ENCODE measurements at places on chromosomes 6 and 20.
A peak's percentile ranks its signal among the peaks of the same experiment; 100 is the strongest.

DNA sequence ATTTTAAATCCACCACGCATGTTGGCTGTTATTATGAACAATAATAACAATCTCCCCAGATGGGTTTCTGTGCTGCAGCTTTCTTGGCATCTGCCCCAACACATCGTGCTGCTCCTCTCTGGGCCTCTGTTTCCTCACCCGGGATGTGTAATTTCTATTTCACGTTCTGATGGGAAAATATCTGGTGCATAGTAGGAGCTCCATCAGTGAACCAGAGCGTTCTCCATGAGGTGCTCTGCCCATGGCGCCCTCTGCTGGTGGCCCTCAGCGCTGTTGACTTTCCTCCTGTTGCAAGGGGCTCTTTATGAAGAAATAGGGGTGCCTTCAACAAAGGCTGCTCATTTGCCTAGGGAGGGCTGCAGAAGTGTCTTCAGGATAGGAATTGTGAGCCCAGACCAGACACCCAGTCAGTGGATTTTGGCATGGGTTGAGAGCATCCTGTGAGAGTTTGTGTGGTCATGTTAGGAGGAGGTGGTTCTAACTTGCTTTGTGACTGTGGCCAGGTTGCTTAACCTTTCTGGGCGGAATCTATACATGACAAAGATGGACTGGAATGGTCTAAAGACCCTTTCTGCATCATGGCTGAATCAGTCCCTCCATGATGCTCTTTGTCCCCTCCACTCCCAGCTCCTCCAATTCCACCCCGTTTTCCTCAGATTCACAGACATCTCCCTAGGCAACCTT, 8.1 kb downstream of the SCRT2 start:
- DNase-seq: peak; percentile 51

DNA sequence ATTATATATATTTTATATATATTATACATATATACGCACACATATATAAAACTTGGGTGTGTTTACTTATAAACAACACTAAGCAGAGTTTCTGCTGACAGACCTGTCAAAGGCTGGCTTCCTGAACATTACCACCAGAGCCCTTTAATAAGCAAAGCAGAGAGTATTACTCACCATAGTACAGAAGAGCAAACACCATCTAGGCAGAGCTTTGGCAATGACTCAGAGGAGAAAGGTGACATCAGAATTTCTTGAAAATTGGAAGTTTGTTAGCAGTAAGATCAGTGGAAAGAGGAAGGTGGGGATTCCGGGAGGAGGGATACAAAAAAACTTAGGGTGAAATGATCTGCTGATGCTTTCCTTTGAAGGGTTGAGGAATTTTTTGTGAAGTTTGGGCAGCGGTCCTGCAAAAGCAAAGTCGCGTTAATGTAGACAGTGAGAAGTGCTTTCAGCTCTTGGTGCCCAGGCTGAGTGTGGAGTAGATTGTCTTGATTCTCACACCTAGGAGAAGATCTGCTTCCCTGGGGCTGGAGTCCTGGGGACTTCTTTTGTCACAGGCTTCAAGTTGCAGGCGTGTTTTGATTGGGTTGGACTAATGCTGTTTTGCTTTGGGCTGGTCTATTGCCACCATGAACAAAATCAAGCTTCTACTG, 109.6 kb upstream of the BACH2 start:
- DNase-seq: no peak

GRCh38 chr6:1311400-1312202, at the start of gene FOXQ1:
Gene FOXQ1 (plus strand): TSS chr6:1312098. CDS start chr6:1312705, 607 bp downstream.
- DNase-seq: no peak

GRCh38 chr20:31870726-31871617, 538 bp downstream of the TTLL9 start:
- DNase-seq: no peak

GRCh38 chr6:138196122-138196738, 22.1 kb downstream of the PBOV1 start:
- no peak for DNase-seq

- DNase-seq: peak; percentile 46
Measured at GRCh38 chr6:2165286-2165685, 80.1 kb downstream of the GMDS start.

- DNase-seq: no peak
Measured at GRCh38 chr20:35669681-35670080, 5.0 kb upstream of the CPNE1 start.

DNA sequence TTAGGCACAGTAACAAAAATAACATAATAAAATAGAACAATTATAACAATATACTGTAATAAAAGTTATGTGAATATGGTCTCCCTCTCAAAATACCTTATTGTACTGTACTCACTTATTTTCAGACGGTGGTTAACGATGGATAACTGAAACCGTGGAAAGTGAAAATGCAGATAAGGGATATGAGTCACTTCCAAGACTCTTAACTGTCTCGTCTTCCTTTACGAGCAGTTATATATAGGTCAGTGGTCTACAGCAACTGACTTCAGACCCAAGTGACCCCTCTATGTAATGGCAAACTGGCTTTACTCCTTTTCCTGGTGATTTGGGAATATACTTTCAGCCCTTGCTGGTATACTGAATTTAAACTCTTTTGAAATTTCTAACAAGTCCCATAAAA, 261.4 kb downstream of the SLC35F1 start:
- DNase-seq: no peak

DNA sequence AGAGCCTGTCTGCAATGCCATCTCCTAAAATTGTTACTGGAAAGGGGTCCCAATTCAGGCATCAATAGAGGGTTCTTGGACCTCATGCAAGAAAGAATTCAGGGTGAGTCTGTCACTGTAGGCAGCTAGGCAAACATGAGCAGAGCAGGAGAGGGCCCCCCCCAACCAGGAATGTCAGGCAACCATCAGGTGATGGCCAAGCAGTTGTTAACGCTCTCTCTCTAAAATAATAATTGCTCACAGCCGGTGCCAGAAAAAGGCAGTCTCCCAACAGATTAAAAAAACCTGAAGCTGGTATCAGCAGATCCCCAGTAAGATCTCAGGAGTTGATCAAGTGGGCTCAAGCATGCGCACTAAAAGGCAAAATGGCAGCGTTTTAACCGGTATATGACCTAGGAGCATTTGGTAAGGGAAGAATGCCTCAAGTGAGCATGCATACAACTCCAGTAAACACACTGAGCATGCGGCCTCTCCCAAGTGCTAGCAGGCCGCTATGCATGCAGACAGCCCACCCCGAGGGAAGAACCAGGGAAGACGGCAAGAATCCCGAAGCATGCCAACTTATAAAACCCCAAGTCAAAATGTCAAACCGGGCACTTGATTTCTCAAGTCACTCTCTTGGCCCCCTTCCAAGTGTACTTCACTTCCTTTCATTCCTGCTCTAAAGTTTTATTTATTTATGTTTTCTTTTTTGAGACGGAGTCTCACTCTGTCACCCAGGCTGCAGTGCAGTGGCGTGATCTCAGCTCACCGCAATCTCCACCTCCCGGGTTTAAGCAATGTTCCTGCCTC, 44.0 kb upstream of the RNGTT start:
- DNase-seq: no peak

- no peak for DNase-seq
Measured at GRCh38 chr6:49744259-49744658, at the start of gene CRISP3. Gene CRISP3 (minus strand): TSS chr6:49744388. CDS start chr6:49744367, 21 bp downstream.

GRCh38 chr6:52976149-52976548, 18.9 kb downstream of the GSTA4 start:
- DNase-seq: no peak

DNA sequence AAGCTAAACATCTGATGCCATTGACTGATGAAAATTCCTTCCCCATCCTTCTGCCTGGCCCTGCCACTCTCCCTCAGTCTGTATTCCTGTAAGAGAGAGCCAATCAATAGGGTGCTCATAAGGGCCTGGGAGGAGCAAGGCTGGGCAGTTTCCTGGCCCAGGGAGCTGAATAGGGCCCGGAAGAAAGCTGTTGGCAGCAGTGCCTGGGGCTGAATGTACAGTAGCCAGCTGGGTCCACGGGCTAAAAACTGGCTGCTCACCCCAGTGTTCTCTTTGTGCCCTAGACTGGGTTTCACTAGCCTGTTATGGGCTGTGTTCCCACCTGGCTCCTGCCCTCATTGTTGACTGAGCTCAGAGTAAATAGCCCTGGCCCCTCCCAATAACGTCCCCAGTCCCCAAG, 1.7 kb upstream of the WFDC2 start:
- DNase-seq: peak; percentile 23

GRCh38 chr6:50380406-50381098, 330.8 kb upstream of the DEFB112 start:
- DNase-seq: peak; percentile 32

GRCh38 chr6:134446218-134446848, 128.4 kb upstream of the SGK1 start:
- peak; percentile 82 for DNase-seq

GRCh38 chr6:20415304-20415703, 13.6 kb downstream of the E2F3 start:
- no peak for DNase-seq

- no peak for DNase-seq
Measured at GRCh38 chr6:162200945-162201690, 526.4 kb downstream of the PRKN start.

GRCh38 chr6:12010635-12011275, 1.4 kb upstream of the HIVEP1 start:
- DNase-seq: peak; percentile 65

DNA sequence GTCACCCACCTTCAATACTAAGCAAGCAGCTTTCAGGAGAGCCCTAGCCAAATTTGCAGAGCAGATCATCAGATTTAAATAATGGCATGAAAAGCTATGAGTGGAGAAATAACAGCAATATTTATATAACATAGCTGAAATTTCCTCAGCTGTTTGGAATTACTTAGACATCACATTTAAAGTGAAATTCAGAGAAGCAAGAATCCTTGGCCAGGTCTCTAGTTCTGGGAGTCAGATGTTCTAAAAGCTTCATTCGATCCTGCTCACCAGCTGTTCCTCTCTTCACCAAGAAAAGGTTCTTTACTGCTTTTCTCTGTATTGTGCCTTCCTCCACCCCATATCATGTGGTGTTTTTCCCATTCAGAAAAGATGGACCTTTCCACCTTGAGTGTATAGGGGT, 152.3 kb upstream of the JAG1 start:
- DNase-seq: no peak

- no peak for DNase-seq
Measured at GRCh38 chr6:108699290-108700041, 138.7 kb downstream of the FOXO3 start.

GRCh38 chr6:81999826-82000225, 247.3 kb upstream of the TENT5A start:
- no peak for DNase-seq

DNA sequence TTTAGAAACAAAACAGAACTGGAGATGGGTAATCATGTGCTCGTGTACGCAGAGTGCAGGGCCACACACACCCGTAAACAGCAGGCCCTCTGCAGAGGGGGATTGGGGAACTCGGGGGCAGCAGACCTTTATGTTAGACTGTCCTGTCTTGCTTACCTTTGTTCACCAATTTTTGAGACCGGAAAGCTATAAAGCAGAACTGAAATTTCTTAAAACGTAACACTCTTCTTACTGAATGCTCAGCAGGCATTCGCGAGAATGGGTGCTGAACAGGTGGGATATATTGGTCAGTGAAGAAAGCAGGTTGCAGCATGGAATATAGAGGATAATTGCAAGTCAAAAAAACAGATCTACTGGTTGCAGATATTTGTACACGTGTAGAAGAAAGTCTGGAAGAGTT, 211.1 kb downstream of the BMP7 start:
- DNase-seq: no peak
